BE2C (cell line): ENCODE measurements at places on chromosomes 13 and 19.

DNA sequence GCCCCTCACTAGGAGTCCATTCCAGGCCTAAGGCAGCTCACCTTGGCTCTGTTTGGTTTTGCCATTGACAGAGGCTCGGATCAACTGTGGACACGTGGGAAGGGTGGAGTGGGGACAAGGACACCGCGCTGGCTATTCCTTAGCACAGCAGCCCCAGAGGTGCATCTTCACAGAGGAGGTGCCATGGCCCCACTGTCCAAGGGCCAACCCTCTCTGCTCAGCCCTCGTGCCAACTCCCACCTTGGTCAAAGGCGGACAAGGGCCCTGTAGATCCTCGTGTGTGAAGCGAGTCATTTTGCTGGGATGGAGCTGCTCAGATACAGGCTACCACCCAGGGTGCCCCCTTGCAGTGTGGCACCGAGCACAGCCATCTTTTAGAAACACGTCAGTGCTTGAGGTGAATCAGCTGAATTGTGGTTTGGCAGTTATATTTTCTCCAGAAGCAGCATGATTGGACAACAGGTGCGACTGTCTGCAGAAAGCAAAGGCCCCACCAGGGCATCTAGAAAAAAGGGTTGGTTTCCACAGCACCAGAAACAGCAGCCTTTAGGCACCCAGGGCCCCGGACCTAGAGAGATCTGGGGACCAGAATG, 192.1 kb upstream of the GPR12 start:
- no peak for DNase-seq

DNA sequence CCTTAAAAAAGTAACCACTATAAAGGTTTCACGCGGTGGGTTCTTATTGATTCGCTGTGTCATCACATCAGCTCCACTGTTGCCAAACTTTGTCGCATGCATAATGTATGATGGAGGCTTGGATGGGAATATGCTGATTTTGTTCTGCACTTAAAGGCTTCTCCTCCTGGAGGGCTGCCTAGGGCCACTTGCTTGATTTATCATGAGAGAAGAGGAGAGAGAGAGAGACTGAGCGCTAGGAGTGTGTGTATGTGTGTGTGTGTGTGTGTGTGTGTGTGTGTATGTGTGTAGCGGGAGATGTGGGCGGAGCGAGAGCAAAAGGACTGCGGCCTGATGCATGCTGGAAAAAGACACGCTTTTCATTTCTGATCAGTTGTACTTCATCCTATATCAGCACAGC, 30.6 kb downstream of the FGF9 start:
- no peak for DNase-seq

DNA sequence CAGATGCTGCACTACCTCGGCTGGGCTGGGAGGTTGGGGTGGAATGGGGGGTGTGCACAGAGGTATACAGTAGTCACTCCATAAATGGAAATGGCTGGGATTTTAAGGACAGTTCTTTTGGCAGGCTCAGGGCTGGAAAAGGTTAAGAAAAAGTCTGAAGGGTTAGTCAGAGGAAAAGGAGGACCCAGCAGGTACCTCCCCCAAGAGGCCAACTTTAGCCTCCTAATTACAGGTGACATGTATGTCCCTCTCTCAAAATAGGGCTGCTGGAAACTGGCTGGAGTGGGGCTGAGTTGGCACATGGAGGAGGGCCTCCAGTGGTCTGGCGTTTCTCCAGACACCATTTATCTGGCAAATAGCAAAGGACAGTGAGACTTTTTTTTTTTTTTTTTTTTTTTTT, 994 bp downstream of the CCDC194 start:
- DNase-seq: no peak

- DNase-seq: no peak
Observed at GRCh38 chr13:112779856-112780604, 90.2 kb downstream of the ATP11A start.
